ENCODE measurements at places on chromosomes 6 and 20. TPM values are rescaled to one million over a fixed set of nuclear protein-coding genes. Genes with fewer than 3 reads are reported as not detected.

DNA sequence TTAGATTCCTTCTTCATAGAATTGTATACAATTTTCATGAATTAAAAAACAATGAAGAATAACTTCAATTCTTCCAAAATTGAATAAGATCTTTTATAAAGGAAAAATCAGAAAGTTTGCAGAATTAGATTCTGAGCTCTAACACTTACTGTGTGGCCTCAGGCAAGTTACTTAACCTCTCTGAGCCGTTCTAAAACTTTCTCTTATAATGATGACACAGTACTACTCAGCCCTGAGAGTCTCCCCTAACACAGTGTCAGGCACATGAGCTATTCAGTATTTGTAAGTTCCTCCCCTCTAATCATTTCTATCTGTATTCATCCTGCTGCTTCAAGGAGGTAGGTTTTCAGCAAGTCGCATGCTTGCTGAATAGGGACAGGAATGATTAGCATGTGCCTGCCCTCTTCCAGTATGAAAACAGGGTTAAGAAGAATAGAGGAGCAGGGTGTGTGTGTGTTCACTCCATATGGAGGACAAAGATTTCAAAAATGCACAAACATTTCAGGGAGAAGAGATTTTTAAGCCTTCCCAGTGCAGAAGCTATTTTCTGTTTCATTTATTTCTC lies 11.4 kb downstream of the ID4 start:
- no peak overlapping the region for H3K27ac ChIP-seq
- H3K4me1 ChIP-seq = no peaks in the 10 kb centered on the region
- no peaks in the 10 kb centered on the region for H3K36me3 ChIP-seq
- DNase-seq = no peak

DNA sequence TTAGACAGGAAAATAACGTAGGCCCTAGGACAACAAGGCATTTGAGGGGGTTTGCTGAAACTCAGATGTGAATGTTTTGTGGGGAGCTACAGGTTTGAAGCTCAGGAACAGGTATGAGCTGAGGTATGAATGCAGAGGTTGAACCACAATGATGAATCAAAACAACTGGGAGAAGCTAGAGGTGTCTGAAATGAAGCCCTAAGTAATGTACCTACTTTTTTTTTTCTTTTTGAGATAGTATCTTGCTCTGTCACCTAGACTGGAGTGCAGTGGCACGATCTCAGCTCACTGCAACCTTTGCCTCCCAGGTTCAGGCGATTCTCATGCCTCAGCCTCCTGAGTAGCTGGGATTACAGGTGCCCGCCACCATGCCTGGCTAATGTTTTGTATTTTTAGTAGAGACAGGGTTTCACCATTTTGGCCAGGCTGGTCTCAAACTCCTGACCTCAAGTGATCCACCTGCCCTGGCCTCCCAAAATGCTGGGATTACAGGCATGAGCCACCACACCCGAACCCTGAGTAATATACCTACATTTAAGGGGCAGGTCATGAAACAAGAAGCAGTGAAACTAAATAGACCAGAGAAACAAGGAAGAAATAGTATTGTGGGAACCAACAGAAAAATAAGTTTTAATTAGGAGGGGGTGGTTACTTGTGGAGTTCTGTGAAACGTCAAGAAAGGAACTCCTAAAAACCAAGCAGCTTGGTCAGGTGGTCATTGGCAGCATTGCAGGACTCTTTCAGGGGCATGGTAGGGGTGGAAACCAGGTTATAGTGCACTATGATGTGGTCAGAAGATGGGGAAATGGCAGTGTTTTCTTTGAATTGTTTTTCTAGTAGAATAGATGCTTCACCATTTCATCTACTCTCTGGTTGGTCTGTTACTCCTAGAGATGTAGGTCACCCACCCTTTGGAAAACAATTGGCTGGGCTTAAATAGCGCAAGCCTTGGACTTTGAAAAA lies 138.1 kb downstream of the CD164 start:
- H3K4me3 ChIP-seq = peak overlapping the region; percentile 28
- H3K36me3 ChIP-seq = peaks cover 4% of the 10 kb centered on the region
- peaks cover 29% of the 10 kb centered on the region for H3K4me1 ChIP-seq

DNA sequence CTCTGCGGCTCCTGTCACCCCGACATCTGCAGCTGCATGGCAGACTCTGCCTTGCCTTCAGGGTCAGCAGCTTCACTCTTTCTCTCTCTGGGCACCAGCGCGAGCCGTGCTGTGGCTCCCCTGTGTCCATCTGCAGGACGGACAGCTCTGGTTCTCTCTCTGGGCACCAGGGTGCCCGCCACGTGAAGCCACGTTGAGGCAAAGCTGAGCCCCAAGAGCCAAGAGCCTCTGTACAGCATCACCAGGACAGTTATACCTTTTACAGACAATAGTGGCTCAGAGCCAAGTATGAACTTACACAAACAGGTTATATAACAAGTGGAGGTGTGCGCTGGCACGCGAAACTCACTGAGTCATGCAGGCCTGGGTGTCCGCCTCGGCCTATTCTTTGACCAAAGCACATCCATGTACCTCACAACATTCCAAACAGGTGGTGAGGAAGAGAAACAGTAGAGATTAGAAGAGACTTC lies 50.8 kb downstream of the FAM50B start:
- H3K27me3 ChIP-seq = peaks cover 7% of the 10 kb centered on the region
- no peaks in the 10 kb centered on the region for H3K36me3 ChIP-seq
- H3K27ac ChIP-seq = no peak overlapping the region
- no peak overlapping the region for H3K4me3 ChIP-seq
- no peaks in the 10 kb centered on the region for H3K4me1 ChIP-seq
- DNase-seq = no peak

- no peak overlapping the region for H3K4me3 ChIP-seq
- peaks cover 52% of the 10 kb centered on the region for H3K27me3 ChIP-seq
- DNase-seq = no peak
- no peak overlapping the region for H3K27ac ChIP-seq
- no peaks in the 10 kb centered on the region for H3K4me1 ChIP-seq
Observed at GRCh38 chr20:22561965-22562577, 22.3 kb downstream of the FOXA2 start.

DNA sequence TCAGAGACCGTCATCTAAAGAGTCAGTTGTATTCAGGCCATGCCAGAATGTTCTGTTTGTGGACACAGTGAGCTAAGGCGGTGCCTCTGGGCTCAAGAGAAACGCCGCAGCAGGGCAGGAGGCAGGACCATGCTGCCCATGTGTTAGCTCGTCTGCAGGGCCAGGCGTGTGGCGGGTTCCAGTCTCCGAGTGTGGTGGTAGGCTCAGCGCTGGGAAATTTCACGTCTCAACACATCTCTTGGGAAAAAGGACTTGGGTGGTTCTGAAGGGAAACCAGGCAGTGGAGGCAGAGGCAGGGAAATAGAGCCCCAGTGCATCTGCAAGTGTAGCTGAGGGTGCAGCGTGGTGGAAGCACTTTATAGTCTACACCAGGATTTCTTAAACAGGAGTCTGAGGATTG lies 56.9 kb upstream of the TAGAP start:
- H3K27me3 ChIP-seq = no peaks in the 10 kb centered on the region
- no peak overlapping the region for H3K4me3 ChIP-seq
- DNase-seq = no peak
- no peak overlapping the region for H3K27ac ChIP-seq
- peaks cover 83% of the 10 kb centered on the region for H3K4me1 ChIP-seq
- no peaks in the 10 kb centered on the region for H3K36me3 ChIP-seq

DNA sequence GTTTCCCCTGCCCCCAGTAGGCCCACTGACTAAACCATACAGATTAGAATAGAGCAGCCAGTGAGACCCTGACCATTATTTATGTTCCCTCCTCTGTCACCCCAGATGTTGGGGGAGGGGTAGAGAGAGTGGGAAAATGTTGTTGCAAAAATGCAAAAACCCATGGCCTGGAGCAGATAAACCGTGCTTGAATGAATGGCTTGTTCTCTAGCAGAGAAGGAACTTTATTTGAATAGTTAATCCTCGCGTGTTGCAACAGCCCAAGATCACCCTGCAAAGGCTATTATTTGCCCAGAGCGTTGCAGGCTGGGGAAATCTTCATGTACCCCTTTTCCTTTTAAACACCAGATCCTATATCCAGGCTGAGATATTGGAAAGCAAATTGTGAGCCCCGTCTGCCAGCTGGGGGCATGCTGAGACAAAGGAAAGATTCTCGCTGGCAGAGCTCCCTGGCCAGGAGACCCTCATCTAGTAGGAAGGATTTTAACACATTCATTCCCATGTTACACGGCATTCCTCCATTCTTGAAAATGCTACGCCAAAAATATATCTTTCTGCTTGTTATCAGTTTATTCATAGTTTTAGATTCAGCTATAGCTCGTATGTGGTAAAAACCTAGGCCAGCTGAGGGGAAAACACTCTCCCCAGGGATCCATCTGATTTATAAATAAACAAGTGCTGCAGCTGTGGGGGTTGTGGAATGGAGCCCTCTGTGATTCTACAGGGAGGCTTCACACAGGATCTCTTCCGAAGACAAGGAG lies 53.0 kb downstream of the LINC00237 start:
- peaks cover 18% of the 10 kb centered on the region for H3K27me3 ChIP-seq
- H3K4me1 ChIP-seq = no peaks in the 10 kb centered on the region
- no peak overlapping the region for H3K27ac ChIP-seq
- H3K4me3 ChIP-seq = no peak overlapping the region

Gene VWA7
- total RNA-seq = 6.4 TPM

Gene GGTLC1
- total RNA-seq = not detected

Gene BCL2L1
- total RNA-seq = 73.0 TPM

Gene DACT2
- total RNA-seq = not detected

Gene COL21A1
- not detected for total RNA-seq

Gene B4GALT5
- total RNA-seq = 13.4 TPM
